ENCODE measurements at places on chromosomes 5 and 9.

DNA sequence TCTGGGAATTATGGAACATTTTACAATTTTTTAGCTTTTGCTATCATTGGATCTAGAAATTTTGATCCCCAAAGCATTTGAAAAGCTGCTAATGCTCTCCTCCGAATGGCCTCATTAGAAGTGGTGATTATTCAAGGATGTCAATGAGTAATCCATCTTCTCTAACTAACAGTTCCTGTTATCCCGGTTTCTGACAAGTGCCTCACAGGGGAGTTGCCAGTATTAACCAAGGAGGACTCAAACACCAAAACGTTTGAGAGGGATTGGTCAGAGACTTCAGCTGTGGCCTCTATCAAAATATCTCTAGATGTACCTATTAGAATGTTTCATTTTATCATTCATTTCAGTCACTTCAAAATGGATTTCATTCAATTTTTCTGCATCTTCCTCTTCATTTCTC is 208.3 kb upstream of the ITGA1 start:
- no peak for DNase-seq

- DNase-seq: no peak
Observed at GRCh38 chr5:13316176-13316575, 628.3 kb downstream of the DNAH5 start.

- DNase-seq: no peak
Observed at GRCh38 chr5:43034591-43034968, 5.5 kb downstream of the ANXA2R start.

DNA sequence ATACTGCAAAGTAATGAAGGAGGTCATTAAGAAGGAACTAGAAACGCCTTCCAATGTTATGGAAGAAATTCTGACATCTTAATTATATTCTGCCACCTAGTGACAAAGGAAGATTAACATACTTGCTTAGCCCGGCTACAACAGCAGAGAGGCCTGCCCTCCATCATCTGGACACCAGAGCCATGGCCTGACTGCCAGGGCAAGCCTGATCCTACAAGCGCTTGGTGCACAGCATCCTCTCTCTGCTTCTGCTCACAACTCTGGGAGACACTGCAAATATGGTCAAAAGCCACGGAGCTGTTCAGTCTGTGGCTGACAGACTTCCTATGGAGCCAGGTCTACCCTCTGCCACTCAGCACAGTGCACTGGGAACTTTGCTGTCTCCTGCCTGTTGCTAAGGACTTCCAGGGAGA is 87.3 kb upstream of the SLC44A1 start:
- DNase-seq: no peak

DNA sequence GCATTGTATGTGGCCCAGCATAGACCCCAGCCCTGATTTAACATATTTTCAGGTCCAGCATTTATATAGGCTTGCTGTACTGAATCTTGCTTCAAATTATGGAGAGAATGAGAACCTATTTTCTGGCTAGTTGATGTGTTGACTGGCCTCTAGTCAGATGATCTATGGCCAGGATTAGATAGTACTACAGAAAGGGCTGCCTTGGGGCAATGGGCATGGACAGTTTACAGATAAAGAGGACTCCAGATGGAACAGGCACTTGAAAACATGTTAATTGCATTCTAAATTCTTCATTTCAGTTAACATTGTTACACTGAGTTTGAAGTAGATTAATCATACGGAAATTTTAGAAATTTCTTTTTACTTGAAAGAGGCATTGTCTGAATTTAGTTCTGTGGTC is 61.5 kb downstream of the RAB14 start:
- DNase-seq: no peak

DNA sequence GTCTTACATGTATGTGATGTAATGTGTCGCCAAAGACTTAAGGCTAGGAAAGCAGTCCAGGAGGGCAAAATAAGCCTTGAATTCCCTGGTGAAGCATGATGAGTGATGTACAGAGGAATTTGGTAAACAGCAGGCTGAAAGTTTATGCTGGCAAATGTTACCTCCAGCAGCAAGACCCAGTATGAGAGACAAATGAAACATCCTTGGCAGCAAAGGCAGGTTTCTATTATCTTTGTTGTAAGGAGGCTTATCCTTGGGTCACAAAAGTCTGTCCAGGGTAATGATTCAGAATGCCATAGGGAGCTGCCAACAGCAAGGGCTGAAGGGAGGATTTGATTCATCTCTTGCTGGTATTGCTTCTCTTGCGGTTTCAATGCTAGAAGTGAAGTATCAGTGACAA is 75.9 kb upstream of the HTR4 start:
- no peak for DNase-seq

DNA sequence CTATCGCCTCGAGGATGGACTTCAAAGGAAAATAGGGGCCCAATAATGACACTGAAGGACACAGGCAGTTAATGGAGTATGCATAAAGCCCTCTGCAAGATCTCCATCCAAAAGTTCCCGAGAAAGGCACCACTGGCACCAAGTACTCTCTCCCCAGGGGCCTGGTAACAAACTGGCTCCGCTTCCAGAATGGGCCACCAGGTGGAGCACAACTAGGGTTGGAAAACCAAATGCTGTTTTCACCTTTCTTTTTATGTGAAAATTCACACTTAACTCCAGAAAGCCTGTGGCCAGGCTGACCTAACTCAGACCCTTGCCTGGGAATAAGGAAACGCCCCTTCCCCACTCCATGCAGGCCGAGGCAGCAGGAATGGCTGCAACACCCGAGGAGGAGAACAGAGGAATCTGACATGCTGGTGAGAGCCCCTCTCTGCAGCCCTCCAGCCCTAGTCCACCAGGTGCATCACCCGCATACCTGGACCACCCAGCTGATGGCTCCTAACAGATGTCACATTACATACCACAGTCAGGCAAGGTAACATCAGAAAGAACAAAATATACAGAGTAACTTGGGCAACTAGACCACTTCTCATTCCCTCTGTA is 42.8 kb downstream of the CAMSAP1 start:
- peak; percentile 51 for DNase-seq

GRCh38 chr5:64506567-64507263 is 900 bp downstream of the RGS7BP start:
- no peak for DNase-seq

- no peak for DNase-seq
Observed at GRCh38 chr5:172869691-172870090, 35.6 kb downstream of the ERGIC1 start.

DNA sequence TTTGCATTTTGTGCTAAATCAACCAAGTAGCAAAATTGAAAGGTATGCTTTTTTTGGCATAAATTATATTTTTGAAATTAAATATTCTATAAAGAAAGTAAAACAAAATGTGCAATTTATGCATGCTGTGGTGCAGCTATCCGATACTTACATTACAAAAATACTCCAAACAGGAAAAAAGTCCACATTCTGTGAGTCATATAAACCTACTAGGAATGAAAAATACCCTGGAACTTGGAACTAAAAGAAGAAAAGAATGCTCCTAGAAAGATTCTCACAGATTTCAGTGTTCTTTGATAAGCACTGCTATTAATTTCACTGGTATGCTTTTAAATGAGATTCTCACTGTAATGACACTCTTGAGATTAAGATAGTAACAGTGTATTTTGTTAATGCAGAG is 92.6 kb downstream of the OSMR start:
- no peak for DNase-seq

DNA sequence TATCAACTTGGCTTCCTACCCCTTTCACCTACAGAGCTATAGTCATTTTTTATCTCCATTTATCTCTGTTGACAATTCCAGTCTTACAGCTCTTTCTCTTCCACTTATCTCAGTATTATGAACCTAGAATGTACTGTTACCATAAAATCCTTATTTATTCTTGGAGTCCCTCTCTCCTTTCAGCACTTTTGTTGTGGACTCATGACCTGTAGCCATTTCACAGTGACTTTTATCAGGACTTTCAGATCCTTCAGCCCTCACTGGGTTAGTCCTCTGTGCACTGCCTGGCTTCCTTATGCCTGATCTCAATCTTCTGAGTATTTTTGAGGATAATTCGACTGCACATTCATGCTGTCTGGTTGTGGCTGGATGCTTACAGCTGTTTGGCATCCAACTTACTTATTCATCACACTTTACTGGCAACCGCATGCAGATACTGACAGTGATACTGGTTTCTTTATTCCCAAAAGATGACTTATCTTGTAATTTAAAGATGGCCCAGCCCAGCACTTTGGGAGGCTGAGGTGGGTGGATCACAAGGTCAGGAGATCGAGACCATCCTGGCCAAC is 293.3 kb downstream of the MAN2A1 start:
- no peak for DNase-seq

- DNase-seq: no peak
Observed at GRCh38 chr9:128523199-128523925, 18.8 kb downstream of the GLE1 start.

- peak; percentile 11 for DNase-seq
Observed at GRCh38 chr9:124453586-124454191, 3.4 kb downstream of the ADGRD2 start.

DNA sequence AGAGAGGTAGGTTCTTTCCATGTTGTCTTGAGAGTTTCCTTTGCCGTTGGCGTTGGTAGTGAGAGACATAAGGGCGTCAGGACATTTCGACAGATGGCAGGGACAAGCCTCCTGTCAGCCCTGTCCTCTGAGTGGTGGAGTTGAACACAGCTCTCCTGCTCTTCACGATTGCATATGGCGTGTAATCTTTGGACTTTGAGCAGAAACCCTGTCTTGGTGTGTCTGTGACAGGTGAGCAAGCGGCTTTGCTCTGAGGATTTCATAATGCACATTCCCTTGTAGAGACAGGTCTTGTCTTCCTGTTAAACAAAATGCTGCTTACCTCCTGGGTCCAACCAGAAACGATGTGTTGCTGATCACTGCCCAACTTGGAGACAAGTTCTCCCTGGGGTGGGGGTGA is 146.5 kb downstream of the NXNL2 start:
- DNase-seq: no peak

GRCh38 chr5:141674747-141675146 is 7.3 kb downstream of the ARAP3 start:
- DNase-seq: no peak

DNA sequence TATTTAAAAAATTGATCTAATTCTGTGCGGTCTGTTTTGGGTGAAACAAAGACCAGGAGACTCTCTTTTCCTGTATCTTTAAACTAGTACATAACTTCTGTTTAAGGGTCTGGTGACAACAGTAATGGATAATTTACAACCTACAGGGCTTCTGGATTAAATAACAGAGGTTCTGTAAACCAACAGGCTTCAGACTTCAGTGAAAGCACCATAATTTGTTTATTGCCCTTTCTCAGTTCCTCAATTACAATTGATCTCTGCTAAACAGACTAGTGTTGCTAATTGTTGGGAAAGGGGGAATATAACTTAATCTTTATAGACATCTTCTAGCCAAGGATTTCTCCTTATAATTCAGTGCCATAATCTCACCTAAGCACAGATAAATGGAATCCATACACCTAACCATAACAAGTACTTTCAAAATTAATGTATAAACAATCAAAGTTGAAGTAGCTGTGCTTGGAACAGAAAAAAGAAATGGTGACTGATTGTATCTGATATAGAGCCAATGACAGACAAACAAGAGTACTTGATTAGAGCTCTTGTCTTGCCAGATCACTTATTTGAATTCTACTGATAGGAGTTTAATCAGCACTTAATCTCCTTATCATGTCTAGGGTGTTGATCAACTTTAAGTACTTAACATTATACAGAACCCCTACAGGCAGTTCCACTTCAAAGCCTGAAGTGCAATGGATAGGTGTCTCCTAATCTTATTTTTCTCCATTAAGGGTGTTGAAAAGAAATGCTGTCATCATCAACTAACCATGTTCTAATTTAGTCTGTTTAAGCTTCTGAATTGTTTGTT is 536.0 kb downstream of the NR2F1-AS1 start:
- DNase-seq: no peak

Measured in stimulated activated CD8-positive, alpha-beta memory T cell treated with anti-CD3 and anti-CD28 coated beads, Interleukin-2, amount 100 ng/mL, for 48 hours (primary cell).